Heart left ventricle (tissue), 16 donors: ENCODE measurements at places on chromosomes 11 and 22. TPM values are rescaled to one million over a fixed set of nuclear protein-coding genes. Genes with fewer than 3 reads are reported as not detected.

NCF4 gene
- polyA plus RNA-seq = 3.4 TPM

TIGD3 gene
- 0.42 TPM for polyA plus RNA-seq

DENND6B gene
- polyA plus RNA-seq = 1.0 TPM

VSIG2 gene
- 0.61 TPM for polyA plus RNA-seq

DBX1 gene
- polyA plus RNA-seq = not detected

GRCh38 chr11:126830216-126830806, 170.3 kb downstream of the KIRREL3 start:
- no peaks in the 10 kb centered on the region for H3K27me3 ChIP-seq
- DNase-seq = no peak
- no peak overlapping the region for H3K4me3 ChIP-seq

DNA sequence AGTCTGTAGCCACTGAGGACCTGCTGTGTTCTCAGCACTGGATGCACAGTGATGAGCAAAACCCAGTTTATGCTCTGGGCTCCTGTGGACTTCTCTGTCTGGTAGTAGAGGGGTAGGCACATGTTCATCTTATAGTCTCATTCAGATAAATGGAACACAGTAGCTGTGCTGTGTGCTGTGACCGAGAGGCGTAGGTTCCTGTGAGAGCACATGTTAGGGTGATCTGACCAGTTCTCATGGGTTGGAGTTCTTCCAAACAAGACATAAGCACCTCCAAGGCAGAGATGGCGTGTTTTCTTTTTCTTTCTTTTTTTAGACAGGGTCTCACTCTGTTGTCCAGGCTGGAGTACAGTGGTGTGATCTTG, 154.8 kb upstream of the RASSF10 start:
- H3K4me1 ChIP-seq = peaks cover 23% of the 10 kb centered on the region
- H3K27ac ChIP-seq = no peak overlapping the region
- no peak for DNase-seq

DNA sequence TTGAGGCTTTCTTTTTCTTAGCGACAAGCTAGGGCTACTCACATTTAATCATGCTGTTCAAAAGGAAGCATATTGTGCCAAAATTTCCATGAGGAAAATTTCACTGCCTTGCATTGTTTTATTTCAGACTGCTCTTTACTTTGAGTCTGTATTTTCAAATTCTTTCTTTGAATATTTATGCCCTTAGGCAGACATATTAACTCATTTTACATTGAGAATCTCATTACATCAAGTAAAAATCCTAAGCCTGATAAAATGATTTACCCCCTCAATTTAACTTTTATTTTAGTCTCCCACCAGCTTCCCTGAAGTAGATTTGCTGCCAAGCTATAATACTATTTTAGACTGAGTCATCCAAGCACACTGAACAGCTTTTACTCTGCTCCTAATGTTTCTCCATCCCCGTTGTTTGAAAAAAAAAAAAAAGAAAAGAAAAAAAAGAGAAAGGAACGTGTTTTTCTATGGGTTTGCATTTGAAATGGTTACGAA, 189.3 kb upstream of the MTMR2 start:
- no peaks in the 10 kb centered on the region for H3K27me3 ChIP-seq
- no peak overlapping the region for H3K4me3 ChIP-seq
- DNase-seq = no peak
- H3K4me1 ChIP-seq = peaks cover 13% of the 10 kb centered on the region
- H3K36me3 ChIP-seq = no peaks in the 10 kb centered on the region

DNA sequence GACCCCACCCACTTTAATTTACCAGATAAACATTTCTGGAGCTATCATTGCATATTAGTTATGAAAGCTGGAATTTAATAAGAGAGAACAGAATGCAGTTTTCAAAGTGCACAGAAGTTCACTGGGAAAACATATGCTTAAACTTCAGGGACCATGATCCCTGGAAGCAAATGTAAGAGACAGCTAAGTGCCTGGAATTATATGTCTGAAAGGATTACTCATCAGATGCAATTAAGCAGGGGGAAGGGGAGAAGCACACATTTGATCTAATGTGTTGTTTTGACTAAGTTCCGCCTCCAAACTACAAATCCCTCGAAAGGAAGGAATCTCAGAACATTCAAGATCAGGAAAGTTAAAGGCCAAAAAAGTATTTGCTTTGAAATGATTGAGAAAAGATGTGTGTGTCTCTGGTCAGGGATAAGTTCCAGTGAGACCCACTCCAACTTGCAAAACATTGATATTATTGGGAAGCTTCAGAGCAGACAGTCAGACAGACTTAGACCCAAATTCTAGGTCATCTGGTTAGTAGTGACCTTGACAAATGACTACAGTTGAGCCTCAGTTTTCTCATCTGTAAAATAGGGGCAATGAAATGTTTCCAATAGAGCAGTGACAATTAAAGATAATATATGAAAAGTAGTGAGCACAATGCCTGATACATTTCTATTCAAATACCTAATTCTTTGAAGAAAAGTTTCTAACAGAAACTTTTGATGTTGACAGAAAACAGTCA, 147.6 kb downstream of the ME3 start:
- H3K4me3 ChIP-seq = no peak overlapping the region
- H3K4me1 ChIP-seq = peaks cover 29% of the 10 kb centered on the region
- DNase-seq = no peak
- H3K27me3 ChIP-seq = no peaks in the 10 kb centered on the region
- peak overlapping the region; percentile 34 for H3K27ac ChIP-seq

GRCh38 chr11:65496304-65497140, 2.3 kb upstream of the MALAT1 start:
- peak overlapping the region; percentile 100 for H3K27ac ChIP-seq
- H3K36me3 ChIP-seq = no peaks in the 10 kb centered on the region
- no peak for DNase-seq
- peak overlapping the region; percentile 82 for H3K4me3 ChIP-seq
- peaks cover 55% of the 10 kb centered on the region for H3K4me1 ChIP-seq

- no peak for DNase-seq
- H3K4me3 ChIP-seq = no peak overlapping the region
- H3K27ac ChIP-seq = no peak overlapping the region
- no peaks in the 10 kb centered on the region for H3K27me3 ChIP-seq
- H3K36me3 ChIP-seq = peaks cover under 1% of the 10 kb centered on the region
- H3K4me1 ChIP-seq = no peaks in the 10 kb centered on the region
Measured at GRCh38 chr11:35235936-35236666, 97.1 kb downstream of the CD44 start.

GRCh38 chr11:120815319-120816100, 208.4 kb upstream of the TBCEL start:
- DNase-seq = no peak
- H3K4me1 ChIP-seq = no peaks in the 10 kb centered on the region
- H3K27ac ChIP-seq = no peak overlapping the region
- peaks cover 5% of the 10 kb centered on the region for H3K27me3 ChIP-seq
